ENCODE measurements at places on chromosomes 1 and 21.

- no peak for DNase-seq
Observed at GRCh38 chr1:95249916-95250315, 15.9 kb downstream of the RWDD3 start.

- no peak for DNase-seq
Observed at GRCh38 chr1:143735764-143736461, 235.9 kb downstream of the FAM72C start.

- DNase-seq, result no peak
Observed at GRCh38 chr1:172238965-172239364, 181.5 kb upstream of the C1orf105 start.

DNA sequence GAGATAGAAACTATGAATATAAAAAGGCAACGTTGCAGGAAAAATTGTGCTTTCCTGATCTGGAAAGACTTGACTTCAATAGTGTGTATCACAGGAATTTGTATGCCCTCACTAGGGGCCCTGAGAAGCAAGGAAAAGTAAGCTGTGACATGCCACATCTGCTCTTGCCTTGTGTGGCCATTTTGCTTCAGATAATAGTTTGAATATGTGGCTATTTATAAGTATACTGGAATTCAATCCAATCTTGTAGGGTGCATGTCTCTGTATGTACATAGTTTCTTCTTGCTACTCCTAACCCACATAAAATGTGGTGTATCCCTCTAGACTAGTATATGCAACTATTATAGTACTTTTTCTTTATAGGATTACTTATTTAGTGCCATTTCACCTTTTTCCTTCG lies 31.1 kb upstream of the SCYL3 start:
- no peak for DNase-seq

GRCh38 chr1:32627596-32628162 lies 22.7 kb downstream of the ZBTB8OS start:
- no peak for DNase-seq

DNA sequence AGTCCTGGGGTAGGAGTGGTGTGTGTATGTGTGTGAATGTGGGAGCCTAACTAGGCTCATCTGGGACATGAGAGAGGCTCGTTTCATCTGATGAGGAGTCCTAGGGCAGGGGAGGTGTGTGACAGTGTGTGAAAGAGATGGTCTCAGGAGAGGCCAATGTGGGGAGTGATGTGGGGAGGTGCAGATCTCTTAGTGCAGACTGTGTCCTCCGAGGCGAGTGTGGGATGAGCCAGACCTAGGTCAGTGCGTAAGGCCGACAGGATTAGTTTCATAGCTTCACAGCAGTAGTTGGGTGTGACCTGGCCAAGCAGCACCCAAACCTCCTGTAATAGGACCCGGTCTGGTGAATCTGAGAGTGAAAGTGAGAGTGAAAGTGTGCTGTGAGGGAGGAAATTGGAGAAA lies 94.7 kb downstream of the LIPI start:
- DNase-seq, result no peak

DNA sequence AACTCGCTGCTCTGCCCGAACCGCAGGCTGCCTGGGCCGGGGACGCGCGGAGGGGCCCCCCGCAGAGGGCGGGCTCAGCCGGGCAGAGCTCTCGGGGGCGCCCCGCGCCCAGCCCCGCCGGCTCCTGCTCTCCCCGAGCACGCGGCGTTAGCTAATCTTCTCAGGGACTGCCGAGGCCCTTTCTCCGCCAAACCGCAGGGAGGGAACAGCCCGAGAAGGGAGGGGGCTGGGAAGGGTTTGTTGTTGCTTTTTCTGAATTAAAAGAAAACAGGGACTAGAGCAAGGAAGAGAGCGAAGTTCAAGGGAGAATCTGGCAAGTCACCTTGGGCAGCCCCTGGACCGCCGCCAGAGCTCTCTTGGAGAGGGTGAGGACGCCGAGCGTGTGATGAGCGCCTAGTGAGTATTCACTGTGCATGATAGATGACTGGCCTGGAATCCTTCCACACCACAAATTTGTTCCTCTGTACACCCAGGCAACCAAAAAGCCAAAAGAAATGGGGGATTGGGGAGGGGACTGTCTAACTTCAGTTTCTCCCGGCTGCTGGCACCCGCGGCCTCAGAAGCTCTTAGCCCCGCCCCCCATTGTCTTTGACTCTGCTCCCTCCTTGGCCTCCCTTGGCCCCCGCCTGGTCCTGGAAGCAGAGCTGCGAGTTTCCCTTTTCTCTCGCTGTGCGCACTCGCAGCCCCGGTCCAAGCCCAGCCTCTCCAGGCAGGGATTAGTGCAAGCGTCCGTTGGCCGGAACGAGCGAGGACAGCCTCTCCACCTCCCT lies 19.7 kb upstream of the LMX1A start:
- no peak for DNase-seq

GRCh38 chr1:158972841-158973240 lies 36.9 kb upstream of the IFI16 start:
- DNase-seq, result no peak

DNA sequence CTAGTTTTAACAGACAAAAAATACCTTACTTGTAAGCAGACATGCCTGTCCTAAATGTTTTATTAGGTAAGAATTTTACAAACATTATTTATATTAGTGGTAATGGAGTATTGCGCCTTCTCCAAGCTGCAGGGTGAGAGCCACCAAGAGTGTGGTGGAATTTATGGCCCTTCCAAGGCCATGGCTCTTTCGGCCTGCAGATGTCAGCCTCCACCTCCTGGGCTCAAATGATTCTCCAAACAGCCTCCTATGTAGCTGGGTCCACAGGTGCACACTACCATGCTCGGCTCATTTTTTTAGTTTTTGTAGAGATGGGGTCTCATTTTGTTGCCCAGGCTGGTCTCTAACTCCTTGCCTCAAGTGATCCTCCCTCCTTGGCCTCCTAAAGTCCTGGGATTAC lies 56.3 kb downstream of the ITGB3BP start:
- no peak for DNase-seq

DNA sequence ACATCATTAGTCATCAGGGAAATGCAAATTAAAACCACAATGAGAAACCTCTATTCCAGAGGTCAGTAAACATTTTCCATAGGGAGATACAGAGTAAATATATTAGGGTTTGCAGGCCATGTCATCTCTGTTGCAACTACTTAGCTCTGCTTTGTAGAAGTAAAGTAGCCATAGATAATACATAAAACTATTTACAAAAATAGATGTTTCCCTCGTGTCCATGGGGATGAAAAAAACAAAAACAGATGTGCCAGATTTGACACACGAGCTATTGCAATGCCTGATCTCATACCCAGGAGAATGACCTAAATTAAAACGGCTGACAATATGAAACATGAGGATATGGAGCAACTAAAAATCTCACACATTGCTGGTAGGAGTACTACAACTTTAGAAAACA lies 17.3 kb downstream of the LTN1 start:
- DNase-seq, result no peak

- DNase-seq, result no peak
Observed at GRCh38 chr1:200808846-200809245, 63.9 kb upstream of the GPR25 start.

DNA sequence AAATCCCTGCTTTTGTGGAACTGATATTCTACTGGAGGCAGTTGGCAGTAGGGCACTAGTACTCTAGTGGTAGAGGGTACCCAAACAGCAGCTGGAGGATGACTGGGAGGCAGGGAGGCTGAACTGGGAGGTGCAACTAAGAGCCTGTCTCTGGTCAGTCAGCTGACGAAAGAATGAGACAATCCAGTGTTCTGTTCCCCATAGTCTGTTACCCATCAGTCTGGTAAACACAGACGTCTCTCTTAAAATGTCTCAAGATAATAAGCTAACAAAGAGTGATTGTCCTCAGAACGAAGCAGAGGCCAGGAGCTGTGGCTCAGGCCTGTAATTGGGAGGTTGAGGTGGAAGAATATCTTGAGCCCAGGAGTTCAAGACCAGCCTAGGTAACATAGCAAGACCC lies 30.4 kb downstream of the TFAP2E start:
- DNase-seq, result no peak

- no peak for DNase-seq
Observed at GRCh38 chr1:53314606-53315005, 13.3 kb downstream of the LRP8 start.

GRCh38 chr1:222665964-222666363 lies 46.3 kb downstream of the AIDA start:
- no peak for DNase-seq

DNA sequence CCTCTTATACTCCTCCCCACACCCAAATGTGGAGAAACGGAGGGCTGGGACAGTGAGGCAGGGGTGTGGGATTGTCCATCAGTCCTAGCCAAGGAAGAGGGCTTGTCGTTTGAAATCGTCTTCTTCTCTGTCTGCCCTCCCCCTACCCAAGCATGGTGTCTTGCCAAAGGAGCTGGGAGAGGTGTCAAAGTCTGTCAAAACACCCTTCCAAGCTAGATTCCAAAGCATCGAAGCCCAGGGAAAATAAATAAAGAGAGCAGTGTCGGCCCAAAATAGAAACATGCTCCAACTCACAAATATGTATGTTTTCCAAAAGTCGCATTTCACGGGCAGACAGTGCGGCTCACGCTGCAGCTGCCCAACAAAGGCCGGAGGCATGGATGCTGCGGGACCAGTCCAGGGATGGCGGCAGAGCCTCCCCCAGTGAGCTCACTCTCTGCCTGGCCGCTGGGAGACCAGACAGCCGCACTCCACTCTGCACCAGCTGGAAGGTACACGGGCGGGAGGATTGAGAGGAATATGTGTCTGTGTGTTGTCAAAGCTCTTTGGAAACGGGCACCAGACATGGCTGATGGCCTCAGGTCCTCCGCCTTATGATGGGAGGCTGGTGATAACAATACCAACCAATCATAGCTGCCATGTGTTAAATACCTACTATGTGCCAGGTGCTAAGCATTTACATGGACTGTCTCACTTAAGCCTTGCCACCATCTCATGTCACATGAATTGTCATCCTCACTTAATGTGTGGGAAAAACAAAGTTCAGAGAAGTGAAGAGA lies 3.9 kb downstream of the DISP3 start:
- no peak for DNase-seq

GRCh38 chr1:86429835-86430234 lies 5.9 kb downstream of the CLCA2 start:
- no peak for DNase-seq

GRCh38 chr1:45345014-45345413 lies 4.8 kb upstream of the MUTYH start:
- DNase-seq, result no peak

DNA sequence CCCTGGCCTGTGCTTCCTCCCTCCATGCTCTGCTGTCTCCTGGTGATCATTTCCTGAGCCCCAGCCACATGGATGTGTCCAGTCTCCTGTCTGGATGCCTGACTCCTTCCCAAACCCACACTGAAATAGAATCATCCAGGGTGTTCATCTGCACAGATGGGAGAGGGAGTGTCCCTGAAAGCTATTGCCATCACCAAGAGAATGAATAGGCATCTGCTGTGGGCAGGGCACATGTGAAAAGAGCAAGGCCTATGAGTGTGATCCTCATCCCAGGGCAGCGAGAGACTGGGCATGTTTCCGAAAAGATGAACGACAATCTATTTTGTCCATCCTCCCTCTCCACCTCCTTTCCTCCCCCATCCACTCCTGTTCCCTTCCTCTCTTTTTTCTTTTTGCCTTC lies 5.0 kb downstream of the IGSF21 start:
- DNase-seq, result no peak

- no peak for DNase-seq
Observed at GRCh38 chr1:155514582-155515187, 47.9 kb downstream of the ASH1L start.

GRCh38 chr1:8456991-8457390 lies 139.1 kb downstream of the SLC45A1 start:
- no peak for DNase-seq

- no peak for DNase-seq
Observed at GRCh38 chr1:223824712-223825111, 21.0 kb downstream of the TP53BP2 start.

GRCh38 chr1:161956097-161956496 lies 67.6 kb downstream of the OLFML2B start:
- no peak for DNase-seq

DNA sequence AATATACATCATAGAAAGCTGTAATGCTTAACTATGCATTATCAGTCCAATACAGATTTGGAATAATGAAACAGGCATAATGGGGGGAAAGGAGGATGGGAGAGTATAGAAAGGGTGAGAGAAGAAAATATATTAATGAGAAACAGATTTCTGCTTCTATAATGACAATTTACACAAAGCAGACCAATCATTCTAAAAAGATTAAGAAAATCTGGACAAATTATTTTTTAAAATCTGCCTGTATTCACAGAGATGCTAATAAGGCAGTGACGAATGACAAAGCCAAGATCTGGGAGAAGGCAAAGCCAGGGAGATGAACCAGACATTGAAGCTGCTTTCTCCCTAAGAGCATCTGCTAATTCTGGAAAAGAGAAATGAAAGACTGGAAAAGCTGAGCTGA lies 50.0 kb downstream of the SPATA6 start:
- no peak for DNase-seq

DNA sequence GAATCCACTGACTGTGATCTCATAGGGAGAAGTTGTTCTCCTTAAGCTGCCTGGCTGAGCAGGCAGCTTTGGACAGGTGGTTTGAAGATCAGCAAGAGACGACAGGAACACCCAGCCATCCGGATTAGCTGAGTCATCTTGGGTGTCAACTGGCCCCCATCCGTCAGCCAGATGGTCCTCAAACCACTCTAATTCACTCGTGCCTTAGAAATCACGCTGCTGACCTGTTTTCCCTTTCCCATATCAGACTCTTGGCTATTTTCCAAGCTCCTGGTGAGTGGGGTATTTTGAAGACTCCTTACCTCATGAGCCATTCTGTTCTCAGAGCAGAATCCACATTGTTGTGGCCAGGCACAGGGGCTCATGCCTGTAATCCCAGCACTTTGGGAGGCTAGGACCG lies 149.1 kb upstream of the L1TD1 start:
- DNase-seq, result no peak

- no peak for DNase-seq
Observed at GRCh38 chr1:85836736-85837135, 128.5 kb upstream of the ZNHIT6 start.

DNA sequence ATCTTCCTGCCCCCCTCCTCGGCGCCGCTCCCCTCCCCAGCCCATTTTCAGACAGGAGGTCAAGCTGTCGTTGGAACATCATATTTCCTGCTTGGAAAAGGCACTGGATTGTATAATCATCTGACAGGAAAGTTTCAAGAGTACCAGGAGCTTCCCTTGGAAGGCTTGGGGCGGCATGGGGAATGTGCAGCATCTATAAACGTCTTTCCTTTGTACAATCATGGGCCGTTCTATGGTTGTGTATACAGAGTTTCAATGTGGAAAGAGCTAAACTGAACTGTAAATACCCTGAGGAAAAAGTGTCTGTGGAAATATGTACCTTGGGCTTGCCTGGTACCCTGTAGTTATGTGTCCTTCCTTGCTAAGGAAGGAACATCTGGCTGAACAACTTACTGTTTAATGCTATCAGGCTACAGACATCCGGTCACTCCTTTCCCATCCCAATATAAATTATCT lies 368.1 kb upstream of the ADGRL2 start:
- DNase-seq, result no peak

DNA sequence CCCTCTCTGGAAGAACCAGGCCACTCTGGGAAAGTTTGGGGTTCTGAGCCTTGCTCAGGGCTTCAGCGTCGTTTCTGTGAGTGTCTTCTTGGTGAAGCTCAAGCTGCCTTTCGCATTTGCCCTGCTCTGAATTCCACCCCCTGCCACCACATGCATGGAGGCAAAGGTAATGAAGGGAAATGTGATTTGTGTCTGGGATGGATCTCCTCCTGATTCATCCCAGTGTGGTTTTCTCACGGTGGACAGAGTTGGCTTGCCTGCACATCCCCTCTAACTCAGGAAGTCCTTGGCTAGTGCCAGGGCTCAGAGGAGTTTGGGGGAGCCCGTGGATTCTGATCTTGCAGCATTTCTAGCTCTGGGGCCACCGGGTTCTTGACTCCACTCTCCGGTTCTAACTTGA lies 173.6 kb upstream of the RAB4A start:
- DNase-seq, result no peak

GRCh38 chr1:235831148-235831547 lies 35.6 kb downstream of the LYST start:
- DNase-seq, result no peak
